ENCODE measurements at places on chromosomes 4 and X.

GRCh38 chrX:151676196-151676595, 19.1 kb upstream of the PRRG3 start:
- DNase-seq, result no peak

DNA sequence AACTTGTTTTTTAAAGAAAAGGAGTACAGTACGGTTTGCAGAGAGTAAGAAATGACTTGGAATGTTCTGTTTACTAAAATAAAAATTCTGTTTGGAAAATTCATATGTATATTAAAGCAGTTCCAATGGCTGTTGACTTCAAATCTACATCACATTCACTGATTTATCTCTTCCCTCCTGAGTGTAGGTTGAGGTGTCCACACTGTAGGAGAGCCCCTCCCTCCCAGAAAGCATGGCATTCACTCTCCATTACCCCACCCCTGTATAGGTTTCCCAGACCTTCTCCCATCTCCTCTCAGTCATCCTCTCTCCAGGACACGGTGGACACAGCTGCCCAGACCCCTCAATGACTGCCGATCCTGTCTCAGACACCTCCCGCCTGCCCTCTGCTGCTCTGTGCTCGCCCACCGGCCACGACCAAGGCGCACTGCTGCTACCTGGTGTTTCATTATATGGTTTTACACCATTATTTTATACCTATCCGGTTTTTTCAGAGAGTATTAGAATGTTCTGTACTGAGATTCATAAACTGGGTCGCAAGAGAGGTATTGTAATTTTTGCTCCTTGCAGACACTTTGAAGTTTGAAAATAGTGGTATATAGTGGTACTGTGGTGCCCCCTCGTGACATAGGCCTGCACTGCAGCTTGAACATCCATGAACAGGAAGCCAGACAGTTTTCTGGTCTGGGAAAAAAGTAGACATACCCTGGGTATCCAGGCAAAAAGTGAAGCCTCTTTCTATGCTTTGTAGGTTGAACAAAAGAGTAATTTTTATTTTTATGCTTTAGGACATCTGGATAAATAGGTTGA, 38.8 kb upstream of the BEX4 start:
- peak; percentile 33 for DNase-seq

GRCh38 chr4:174427571-174428140, 94.6 kb downstream of the HPGD start:
- DNase-seq, result no peak

DNA sequence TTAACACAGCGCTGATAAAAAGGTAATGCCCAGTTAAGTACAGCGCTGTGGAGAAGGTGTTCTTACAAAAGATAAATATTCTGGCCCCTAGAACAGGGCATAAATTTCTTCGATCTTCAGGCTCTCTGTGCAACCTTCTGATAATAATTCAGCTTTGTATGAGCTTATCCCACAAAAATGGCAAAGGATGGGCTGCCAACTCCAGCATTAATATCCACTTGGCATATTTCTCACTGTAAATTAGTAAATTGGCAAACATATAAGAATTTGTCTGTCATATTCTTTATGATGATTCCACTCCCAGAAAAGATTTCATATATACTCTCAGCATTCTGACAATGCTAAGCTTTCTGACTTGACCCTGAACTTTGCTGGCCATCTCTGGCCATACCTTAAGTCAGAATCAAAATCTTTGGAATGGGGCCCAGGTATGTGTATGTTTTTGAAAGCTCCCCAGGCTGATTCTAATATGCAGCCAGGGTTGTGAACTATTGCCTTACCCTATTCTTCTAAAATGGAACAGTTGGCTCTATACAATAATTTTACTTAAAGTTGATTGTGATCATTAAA, 134.8 kb downstream of the FRYL start:
- DNase-seq, result no peak

DNA sequence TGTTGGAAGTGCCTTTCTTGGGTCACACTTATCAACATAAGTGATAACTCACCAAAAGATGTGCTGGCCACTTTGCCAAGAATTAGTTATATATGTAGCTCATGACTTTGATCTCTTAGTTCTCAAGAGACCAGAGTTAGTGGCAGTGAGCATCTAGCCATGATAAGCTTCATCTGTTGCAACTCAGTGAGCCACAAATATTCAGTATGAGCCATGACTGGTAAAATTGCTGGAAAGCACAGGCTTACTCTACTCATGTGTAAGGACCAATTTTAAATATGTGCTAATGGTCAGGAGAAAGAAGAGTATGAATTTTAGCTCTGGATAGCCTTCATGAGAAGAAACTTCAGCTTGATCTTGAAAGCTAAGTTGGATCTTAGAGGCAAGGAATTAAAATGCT, 59.4 kb upstream of the TLL1 start:
- DNase-seq, result no peak

GRCh38 chrX:39301036-39301435, 499.8 kb downstream of the MID1IP1 start:
- DNase-seq, result no peak

DNA sequence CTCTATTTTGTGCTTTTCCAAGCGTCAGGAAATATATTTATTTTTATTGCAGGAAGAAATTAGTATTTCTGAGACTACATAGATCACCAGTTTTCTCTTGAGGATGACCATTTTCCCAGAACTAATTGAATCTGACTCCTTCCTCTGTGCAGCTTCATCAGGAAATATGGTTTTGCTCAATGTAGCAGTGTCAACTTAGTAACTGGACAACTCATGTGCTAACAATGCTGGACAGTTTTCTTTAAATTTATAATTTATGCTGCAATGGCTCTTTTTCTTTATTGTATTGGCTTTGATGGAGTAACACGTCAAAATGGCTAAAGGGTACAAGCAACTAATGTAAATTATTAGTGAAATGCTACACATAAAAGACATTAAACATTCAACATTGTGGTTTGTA, 531.5 kb downstream of the ANKRD50 start:
- no peak for DNase-seq

GRCh38 chr4:189002475-189002874, 863.2 kb downstream of the TRIML1 start:
- no peak for DNase-seq

DNA sequence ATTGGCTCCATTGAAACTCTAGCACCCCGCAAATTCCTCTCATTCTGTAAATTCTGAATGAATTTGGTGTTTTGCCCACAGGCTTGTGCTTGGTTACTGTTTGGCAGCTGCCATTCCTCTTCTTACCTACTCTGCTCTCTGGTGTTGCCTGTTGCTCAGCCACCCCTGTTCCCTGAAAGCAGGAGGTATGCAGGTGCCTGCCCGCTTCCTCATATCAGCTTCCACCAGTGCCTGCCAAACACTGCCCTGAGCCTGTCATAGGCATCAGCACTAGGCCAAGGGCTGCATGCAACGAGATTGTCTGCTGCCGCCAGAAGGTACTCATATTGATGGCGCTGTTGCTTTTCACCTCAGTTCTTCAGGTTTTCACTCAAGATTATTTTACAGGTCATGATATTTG, 978.1 kb downstream of the C4orf33 start:
- no peak for DNase-seq

DNA sequence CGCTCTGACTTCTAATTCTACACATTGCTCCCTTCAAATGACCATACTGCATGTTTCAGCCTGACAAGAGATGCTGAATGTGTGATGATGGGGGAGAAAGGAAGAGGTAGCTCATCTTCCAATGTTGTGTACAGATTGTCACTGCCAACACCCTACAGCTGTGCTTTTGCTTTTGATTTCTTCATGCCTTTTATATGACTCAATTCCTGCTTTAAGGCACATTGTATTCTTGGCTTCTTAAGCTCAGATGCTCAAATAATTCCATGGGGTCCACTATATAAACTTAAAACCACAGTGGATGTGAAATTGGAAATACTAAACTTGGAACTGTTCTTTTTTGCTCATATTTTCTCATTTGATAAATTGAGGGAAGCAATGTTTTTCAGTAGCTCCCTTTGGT, 183.2 kb upstream of the WDFY3 start:
- no peak for DNase-seq

- DNase-seq, result no peak
Observed at GRCh38 chrX:17072721-17073230, 126.3 kb downstream of the REPS2 start.
